ENCODE measurements at places on chromosomes 4 and X.

DNA sequence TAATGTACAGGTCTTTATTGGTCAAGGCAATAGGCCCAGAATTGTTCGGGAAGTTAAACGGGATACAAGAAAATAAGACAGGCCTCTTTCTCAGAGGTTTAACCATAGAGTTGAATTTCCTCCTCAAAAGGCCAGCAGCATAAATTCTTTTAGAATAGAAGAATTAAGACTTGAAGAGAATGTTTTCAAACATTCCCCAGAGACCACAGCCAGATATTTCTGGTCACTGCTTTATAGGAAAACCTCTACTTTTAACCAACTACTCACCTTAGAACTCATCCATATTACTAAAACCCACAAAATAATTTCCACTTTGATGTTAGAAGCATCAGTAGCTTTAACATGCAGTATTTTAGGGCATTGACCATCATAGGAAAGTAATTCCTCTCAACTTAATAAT is 317.9 kb downstream of the RAB28 start:
- no peak for DNase-seq

DNA sequence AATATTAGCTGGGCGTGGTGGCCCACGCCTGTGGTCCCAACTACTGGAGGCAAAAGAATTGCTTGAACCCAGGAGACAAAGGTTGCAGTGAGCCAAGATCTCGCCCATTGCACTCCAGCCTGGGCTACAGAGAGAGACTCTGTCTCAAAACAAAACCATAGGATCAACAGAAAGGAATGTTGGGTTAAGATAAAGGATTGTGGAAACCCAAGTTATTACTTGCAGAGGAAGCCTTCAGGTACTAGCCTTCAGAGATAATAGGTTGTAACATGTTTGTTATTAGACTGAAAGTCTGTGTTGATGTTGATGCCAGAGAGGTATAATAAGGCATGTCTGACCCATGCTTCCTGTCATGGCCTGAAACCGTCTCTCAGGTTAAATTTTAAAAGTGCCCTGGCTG is 16.9 kb downstream of the SSX5 start:
- DNase-seq, result no peak

- no peak for DNase-seq
Observed at GRCh38 chrX:103550415-103551051, 31.2 kb upstream of the RAB40A start.

DNA sequence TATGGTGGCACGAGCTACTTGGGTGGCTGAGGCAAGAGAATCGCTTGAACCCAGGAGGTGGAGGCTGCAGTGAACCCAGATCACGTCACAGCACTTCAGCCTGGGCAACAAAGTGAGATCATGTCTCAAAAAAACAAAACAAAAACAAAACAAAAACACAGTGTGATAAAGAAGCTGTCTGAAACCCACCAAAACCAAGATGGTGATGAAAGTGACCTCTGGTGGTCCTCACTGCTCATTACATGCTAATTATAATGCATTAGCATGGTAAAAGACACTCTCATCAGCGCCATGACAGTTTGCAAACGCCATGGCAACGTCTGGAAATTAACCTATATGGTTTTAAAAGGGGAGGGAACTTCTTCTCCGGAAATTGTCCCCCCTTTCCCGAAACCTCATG is 29.4 kb upstream of the OPHN1 start:
- DNase-seq, result no peak

GRCh38 chr4:156838761-156839160 is 132.8 kb downstream of the PDGFC start:
- DNase-seq, result no peak

DNA sequence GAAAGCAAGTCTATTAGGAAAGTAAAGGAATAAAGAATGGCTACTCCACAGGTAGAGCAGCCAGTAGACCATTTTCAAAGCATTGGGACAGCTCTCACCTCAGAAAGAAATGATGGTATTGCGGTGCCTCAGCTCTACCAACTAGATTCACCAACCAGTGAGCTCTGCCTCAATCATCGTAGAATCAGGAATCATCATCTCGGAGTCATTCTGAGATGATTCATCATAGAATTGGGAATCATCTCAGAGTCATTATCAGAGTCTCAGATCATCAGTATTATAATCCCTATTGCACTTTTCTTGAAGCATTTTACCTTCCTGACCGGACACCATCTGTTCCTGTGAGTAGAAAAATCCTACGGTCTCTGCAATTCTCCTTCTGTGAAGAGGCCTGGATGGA is 17.5 kb upstream of the SAT1 start:
- no peak for DNase-seq

GRCh38 chr4:187767158-187767557 is 228.4 kb upstream of the ZFP42 start:
- DNase-seq, result no peak

DNA sequence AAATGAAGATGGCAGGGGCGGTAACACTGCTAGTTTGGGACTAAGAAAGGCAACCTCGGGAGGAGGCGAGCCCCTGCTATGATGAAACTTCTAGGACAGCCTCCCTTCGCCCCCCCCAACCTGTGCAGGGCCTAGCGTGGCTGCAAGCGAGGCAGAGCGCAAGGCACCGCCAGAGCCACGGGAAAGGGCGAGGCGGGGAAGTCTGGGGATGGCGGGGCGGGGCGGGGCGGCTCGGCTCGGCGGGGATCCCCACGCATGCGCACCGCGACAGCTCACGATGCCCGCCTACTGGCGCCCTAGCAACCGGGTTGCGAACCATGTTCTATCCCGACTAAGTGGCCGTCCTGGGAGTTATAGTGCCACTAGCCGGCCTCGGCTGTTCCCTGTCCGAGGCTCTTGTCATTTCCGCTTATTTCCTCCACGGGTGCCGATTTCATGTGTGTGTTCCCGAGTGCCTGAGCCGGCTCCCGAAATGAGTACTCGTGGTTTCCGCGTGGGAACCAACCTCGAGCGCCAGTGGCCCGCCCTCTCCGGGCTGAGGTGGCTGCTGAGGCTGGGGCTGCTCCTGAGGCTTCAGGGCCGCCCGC is 28.7 kb upstream of the RBMX start:
- DNase-seq, result peak; percentile 72
